ENCODE measurements at places on chromosomes 7 and 10.

DNA sequence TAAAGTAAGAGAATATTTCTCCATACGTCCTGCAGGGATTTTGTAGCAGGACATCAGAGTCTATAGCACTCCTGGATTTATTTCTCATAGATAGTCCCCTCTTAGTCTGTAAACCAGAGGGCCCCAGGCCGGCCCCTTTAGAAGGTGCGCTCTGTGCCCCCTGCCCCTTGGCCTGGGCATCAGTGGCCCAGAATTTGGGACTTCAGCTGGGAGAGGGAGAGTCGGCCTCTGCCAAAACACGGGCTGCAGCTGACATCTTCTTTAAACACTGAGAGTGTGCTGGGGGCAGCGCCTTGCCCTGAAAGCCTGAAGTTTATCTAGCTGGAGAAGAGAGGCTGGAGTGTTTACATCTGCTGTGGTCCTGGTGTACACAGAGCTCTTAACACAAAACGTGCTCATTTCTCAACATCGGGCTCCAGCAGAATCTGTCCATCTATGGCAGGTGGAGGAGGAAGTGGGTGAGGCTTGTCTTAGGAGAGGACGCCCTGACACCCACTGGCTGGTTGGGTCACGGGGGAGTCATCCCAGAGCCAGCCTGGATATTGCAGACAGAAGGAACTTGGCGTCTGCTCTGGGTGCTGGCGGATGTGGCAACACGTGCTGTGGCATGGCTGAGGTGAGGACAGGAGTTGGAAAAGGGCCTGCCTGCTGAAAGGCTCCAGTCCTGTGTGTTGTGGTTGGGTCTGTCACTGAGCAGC lies 5.0 kb upstream of the TACR2 start:
- no peak for DNase-seq

DNA sequence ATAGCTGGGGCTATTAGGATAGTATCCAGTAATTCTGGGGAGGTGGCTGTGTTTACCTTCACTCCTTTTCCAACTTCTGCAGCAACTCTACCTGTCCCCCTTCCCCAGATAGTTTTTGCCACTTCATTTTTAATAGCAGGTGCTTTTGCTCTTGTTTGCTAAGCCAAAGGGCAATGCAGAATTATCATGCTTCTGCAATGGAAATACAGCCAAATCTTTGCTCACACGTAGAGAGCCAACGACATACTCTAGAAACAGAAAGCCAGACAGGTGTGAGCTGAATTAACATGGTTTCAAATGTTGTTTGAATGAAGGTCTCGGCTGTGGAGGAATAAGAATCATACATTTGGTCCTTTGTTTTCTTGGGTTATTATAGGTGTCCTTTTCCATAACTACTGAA lies 14.4 kb downstream of the PLEKHS1 start:
- DNase-seq, result no peak

DNA sequence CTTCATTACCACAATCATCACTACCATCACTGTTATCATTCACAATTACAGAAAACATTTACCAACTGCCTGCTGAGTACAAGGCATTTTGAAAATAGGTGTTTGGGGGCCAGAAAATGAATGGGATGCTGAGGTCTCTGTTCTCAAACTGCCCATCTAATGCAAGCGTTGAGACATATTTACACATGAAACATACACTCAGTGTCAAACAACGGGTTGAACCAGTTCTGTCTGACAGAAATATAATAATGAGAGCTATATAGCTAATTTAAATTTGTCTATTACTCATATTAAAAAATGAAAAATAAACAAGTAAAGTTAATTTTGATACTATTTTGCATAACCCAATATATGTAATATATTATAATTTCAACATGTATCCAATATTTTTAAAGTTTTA lies 303.1 kb downstream of the KCNMA1 start:
- no peak for DNase-seq

GRCh38 chr10:60537697-60538096 lies 148.0 kb upstream of the ANK3 start:
- no peak for DNase-seq

- no peak for DNase-seq
Observed at GRCh38 chr10:95394161-95394880, 103.5 kb upstream of the PDLIM1 start.

DNA sequence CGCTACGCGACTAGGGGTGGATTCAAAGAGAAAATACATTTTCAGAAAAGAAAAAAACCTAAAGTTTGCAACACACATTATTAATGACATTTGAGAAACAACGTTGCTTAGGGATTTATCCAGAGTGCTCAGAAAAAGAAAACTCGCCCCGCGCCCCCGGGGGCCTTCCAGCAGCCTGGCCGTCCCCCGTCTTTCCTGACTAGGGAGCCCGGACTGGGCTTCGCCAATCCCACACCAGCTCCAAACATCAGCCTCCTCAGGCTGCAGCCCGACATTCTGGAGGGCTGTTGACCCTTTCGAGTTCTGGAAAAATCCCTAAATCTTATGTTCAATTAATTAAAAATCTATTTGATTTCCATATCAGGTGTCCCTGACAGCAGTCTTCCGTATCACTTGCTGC lies 48.6 kb downstream of the CLEC2L start:
- no peak for DNase-seq

DNA sequence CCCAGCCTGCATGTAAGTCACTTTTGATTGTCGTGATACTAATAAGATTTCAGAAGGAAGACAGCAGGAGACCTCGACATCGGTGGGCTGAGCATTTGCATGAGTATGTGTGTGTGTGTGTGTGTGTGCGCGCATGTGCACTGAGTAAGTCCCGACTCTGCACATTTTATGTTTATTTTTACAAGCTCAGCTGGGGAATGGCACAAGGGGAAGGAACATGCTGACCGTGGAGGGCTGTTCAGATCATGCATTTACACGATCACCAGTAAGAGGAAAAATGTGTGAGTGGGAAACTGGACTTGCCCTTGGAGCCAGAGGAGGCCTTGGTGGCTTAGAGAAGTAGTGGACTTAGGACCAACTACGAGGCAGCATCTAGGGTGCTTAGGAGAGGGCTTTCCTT lies 41.3 kb downstream of the IL2RA start:
- DNase-seq, result no peak

DNA sequence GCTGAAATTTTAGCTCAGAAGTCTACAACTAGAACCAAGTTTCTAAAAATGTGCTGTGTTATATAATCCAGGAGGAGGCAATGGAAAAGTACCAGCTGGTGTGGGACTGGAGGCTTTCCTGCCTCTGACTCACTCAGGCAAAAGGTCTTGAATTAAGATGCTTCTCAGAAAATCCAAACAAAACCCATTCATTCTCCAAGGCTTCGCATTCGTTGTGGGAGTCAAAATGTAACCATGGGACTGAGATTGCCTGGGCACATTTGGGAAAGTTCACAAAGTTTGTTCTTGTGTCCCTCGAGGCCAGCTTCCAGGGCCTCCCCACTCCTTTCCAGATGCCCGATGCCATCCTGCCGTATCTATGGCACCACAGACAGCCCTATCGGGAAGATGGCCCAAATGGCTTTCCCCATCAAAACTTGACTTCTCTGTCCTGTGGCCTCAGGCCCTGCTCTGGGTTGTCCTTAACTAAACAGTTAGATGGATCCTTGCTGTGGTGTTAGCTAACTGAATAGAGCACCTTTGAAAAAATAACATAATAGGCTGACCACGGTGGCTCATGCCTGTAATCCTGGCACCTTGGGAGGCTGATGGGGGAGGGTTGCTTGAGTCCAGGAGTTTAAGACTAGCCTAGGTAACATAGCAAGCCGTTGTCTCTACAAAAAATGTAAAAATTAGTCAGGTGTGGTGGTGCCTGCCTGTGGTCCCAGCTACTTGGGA lies 180.5 kb downstream of the PFKFB3 start:
- no peak for DNase-seq

GRCh38 chr7:112103246-112103645 lies 103.0 kb downstream of the DOCK4 start:
- no peak for DNase-seq

GRCh38 chr10:131085091-131085860 lies 226.2 kb downstream of the TCERG1L start:
- no peak for DNase-seq

GRCh38 chr10:96672481-96673175 lies 47.7 kb downstream of the PIK3AP1 start:
- peak; percentile 32 for DNase-seq

GRCh38 chr7:149145031-149145845 lies 2.0 kb upstream of the ZNF398 start:
- DNase-seq, result peak; percentile 11

DNA sequence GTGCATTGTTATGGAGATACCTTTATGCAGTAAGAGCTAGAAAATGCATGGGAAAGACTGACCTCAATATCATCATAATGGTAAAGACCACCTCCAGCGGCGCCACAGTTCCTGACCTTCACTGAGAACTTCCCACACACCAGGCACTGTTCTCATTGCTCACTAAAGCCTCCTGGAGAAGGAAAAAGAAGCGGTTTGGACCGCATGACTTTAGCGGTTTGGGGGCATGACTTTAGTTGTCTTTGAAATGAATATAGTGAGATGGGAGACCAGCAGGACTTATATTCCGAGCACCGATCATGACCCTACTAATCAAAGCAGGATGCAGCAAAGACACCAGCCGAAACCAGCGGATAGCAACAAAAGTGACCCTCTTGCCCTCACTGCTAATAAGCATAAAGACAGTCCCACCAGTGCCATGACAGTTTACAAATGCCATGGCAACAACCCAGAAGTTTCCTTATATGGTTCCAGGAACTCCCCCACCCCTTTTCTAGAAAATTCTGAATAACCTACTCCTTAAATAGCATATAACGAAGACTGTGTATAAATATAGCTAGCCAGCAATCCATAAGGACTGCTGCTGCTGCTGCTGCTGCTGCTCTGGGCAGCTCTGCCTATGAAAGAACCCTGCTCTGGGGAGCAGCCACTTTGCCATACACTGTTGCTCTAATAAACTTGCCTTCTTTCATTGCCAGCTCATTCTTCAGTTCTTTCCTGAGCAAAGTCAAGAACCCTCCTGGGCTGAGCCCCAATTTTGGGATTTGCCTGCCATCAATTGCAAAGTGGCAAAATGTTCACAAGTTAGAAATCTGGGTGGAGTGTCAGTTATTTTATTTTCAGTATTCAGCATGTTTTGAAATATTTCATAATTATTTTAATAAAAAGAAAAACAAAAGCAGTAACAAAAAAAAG lies 694.1 kb downstream of the SUGCT start:
- DNase-seq, result no peak

- DNase-seq, result no peak
Observed at GRCh38 chr7:158849442-158849767, 7.0 kb upstream of the DYNC2I1 start.

- no peak for DNase-seq
Observed at GRCh38 chr10:121601458-121601857, 3.2 kb upstream of the FGFR2 start.

DNA sequence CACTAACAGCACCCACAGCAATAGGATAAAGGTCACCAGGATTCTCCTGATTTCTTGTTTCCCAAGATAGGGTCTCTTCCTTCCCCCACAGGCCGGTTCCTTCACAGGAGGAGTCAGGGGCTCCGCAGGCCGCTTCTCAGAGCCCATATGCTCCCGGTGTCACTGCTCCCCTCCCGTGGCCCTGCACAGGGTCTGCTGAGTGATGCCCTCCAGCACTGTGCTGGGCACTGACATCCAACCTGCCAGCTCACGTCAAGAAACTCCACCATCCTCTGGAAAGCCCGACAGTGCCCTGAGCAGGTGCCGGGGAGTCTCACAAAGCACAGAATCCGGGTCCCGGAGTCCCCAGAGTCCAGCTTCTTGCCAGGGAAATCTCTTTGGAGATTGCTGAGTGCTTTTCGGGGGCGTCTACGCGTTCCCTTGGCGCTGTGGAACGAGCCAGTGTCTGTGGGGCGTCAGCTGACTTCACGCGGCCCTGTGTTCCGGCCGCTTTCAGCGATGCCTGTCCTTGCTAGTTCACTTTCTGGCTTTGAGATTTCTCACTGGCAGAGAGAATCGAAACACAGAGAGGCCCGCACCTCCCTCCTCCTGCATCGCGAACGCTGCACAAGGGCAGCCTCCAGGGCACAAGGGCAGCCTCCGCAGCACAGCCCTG lies 567.5 kb downstream of the DNAJB6 start:
- no peak for DNase-seq

GRCh38 chr7:118657391-118658005 lies 433.0 kb downstream of the ANKRD7 start:
- no peak for DNase-seq

DNA sequence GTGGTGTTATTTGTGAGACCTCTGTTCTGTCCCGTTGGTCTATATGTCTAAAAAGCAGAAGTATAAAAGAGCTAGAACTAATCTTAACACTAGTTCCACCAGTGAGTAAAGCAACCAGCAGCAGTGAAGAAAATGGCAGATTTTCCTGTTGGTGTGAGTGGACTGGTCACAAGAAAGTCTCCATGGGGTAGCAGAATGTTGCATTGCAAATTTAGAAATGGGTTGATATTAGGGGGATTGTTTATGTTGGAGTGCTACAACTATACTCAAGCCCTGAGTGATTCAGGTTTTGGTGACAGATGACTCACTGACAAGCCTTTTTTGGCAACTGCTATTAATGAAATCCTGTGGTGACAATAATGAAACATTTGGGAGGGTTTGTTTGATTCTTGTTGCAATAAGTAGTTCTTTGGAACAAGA lies 5.6 kb downstream of the AVL9 start:
- no peak for DNase-seq

- DNase-seq, result no peak
Observed at GRCh38 chr10:99672884-99673283, 13.6 kb downstream of the ENTPD7 start.

DNA sequence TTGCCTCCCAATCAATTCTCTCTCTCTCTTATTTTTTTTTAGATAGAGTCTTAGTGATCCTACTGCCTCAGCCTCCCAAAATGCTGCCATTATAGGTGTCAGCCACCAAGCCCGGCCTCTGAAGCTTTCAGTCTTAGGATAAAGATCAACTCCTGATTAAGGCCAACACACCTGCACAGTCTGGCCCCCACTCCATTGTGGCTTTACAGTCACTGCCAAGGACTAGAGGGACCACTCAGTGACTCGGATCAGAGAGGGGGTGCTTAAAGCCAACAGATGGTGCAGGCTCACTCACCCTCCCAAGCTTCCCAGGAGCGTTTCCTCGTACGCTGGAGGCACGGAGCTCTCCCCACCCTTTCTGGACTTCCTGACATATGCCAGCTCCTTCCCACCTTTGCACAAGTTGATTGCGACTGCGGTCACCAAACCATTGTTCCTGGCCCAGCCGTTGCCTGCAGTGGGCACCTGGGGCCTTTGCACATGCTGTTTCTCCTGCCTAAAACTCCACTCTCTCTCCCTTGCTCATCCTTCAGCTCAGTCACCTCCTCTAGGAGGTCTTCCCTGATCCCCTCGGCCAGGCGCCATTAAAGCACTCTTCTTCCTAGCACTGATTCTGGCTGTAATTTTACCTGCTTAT lies 1.7 kb upstream of the CDH23 start:
- no peak for DNase-seq

DNA sequence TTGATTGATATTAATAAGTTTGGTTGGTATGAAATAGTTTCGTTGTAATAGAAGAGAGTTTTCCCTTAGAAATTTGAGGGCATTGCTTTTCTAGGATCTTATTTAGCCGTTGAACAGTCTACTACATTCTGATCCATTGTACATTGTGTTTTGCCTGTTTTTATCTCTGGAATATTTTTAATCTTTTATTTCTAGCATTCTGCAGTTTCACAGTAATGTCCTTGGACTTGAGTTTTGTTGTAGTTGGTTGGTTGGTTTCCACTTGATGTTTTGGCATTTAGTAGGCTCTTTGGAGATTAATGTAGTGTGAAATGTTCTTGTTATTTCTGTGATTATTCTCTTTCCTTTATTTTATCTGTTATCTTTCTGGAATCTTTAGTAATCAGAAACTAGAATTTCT lies 112.4 kb downstream of the CCSER2 start:
- DNase-seq, result no peak

Measured in renal cortex interstitium (tissue), 15 donors.